Activated naive CD4-positive, alpha-beta T cell treated with anti-CD3 and anti-CD28 coated beads for 36 hours (primary cell): ENCODE measurements at places on chromosomes 2 and 18. TPM values are rescaled to one million over a fixed set of nuclear protein-coding genes. Genes with fewer than 3 reads are reported as not detected.

- no peak overlapping the region for H3K27ac ChIP-seq
- no peak overlapping the region for H3K4me3 ChIP-seq
- H3K36me3 ChIP-seq, result no peaks in the 10 kb centered on the region
- no peaks in the 10 kb centered on the region for H3K4me1 ChIP-seq
- no peaks in the 10 kb centered on the region for H3K27me3 ChIP-seq
- no peak for DNase-seq
Observed at GRCh38 chr2:145066856-145067548, 547.1 kb upstream of the ZEB2 start.

GRCh38 chr2:41933046-41933420 is 114.8 kb upstream of the PKDCC start:
- H3K27ac ChIP-seq, result no peak overlapping the region
- DNase-seq, result no peak
- no peaks in the 10 kb centered on the region for H3K36me3 ChIP-seq
- no peaks in the 10 kb centered on the region for H3K27me3 ChIP-seq

DNA sequence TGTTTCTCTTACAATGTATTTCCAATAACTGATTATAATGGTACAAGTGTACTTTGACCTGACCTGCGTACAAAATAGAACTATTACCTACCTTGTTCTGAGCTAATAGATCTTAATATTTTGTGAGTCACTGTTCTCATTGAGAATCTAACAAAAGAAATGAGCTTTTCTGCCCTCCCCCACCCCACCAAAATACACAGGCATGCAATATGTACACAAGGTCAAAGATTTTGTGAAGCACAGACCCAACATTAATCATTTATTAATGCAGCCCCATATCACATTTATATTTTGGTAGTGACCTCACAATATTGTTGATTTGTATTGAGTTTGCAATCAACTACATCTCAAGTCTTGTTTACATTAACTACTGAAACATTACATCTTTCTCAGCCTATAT is 86.5 kb downstream of the CDH20 start:
- no peaks in the 10 kb centered on the region for H3K4me1 ChIP-seq
- H3K27me3 ChIP-seq, result no peaks in the 10 kb centered on the region
- DNase-seq, result no peak
- no peaks in the 10 kb centered on the region for H3K36me3 ChIP-seq
- no peak overlapping the region for H3K27ac ChIP-seq

- no peak overlapping the region for H3K4me3 ChIP-seq
- H3K27ac ChIP-seq, result no peak overlapping the region
- no peaks in the 10 kb centered on the region for H3K36me3 ChIP-seq
- no peaks in the 10 kb centered on the region for H3K4me1 ChIP-seq
- DNase-seq, result no peak
Observed at GRCh38 chr18:40984856-40985255, 970.2 kb upstream of the PIK3C3 start.

- no peak overlapping the region for H3K27ac ChIP-seq
- no peaks in the 10 kb centered on the region for H3K36me3 ChIP-seq
- DNase-seq, result no peak
- H3K4me1 ChIP-seq, result no peaks in the 10 kb centered on the region
- peaks cover 11% of the 10 kb centered on the region for H3K27me3 ChIP-seq
- H3K4me3 ChIP-seq, result no peak overlapping the region
Observed at GRCh38 chr18:61637319-61637718, 255.5 kb downstream of the RNF152 start.

GRCh38 chr2:121521359-121521758 is 9.3 kb upstream of the RNU4ATAC start:
- H3K27ac ChIP-seq, result no peak overlapping the region
- no peak for DNase-seq
- H3K4me1 ChIP-seq, result peaks cover 11% of the 10 kb centered on the region
- peaks cover 31% of the 10 kb centered on the region for H3K36me3 ChIP-seq

DNA sequence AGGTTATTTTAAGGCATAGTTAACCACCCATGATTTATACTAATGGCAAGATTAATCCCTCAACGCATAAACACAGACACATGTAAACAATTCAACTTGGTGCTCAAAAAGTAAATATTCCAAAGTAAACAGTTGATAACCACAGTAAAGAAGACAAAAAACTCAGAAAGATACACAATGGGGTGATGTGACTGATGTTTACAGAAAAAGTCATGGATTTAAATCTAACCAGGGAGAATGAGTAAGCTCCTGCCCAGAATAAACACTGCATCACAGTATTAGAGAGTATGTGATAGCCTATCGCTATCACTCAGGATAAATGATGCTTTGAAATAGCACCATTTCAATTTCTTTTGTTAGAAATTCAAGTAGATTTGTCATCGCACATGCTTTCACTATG is 49.3 kb downstream of the HIBCH start:
- H3K27ac ChIP-seq, result no peak overlapping the region
- DNase-seq, result no peak
- H3K4me3 ChIP-seq, result no peak overlapping the region
- peaks cover 21% of the 10 kb centered on the region for H3K36me3 ChIP-seq
- H3K27me3 ChIP-seq, result no peaks in the 10 kb centered on the region

- H3K36me3 ChIP-seq, result no peaks in the 10 kb centered on the region
- H3K4me1 ChIP-seq, result no peaks in the 10 kb centered on the region
- H3K4me3 ChIP-seq, result no peak overlapping the region
- no peak for DNase-seq
Observed at GRCh38 chr18:55300421-55300935, 287.5 kb downstream of the TCF4 start.

DNA sequence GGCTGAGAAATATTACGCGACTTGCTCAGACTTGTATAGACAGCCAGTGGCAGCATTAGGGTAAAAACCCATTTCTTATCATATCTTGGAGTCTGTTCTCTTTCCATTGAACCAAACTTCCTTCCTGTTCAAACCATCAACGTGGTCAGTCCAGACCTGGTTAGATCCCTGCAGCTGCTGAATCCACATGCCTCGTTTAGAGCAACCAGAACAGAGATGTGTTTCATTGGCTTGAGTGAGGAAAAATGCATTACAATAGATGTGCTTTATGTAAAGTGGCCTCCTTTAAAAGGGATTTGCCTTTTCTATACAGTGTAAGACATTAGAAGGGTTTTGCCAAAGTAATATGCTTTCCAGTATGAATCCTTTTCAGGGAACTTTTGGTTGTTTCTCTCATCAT is 232.4 kb downstream of the MEIS1 start:
- DNase-seq, result no peak
- H3K4me3 ChIP-seq, result no peak overlapping the region
- H3K27me3 ChIP-seq, result peaks cover 4% of the 10 kb centered on the region
- H3K36me3 ChIP-seq, result no peaks in the 10 kb centered on the region
- H3K4me1 ChIP-seq, result no peaks in the 10 kb centered on the region

DNA sequence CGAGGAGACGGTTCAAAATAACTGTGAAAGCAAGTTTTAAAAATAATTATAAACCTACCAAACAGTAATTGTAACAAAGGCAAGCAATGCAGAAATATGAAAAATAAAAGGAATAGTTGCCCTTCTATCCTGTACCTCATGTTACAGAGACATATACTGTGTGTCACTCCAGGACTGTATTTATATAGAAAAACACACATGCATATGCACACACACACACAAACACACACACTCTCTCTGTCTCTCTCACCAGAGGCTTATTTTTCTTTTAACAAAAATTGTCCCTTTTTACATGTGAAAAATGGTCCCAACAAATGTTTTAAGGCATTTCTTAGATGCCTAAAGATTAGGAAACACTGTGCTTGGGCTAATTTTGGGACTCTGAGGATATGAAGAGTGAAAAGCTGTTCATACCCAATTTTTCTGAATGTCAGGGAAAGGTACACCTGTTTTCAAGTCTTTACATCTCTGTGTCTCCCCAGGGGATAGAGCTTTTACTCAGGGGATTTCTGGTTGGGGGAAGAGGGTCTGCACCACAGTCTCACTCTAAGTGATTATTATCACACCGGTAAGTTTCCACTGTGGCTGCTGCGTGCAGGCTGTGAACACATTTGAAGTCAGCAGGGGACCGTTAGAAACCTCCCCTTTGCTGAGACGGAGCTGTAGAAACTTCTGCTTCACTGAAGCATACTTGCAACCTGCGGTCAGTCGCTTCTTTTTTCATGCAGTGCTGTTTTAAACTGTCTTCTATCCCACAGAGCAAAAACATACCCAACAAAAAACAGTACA is 51.4 kb upstream of the SPAG16 start:
- H3K27ac ChIP-seq, result peak overlapping the region; percentile 51
- DNase-seq, result peak; percentile 15
- H3K4me1 ChIP-seq, result peaks cover 11% of the 10 kb centered on the region
- peaks cover 21% of the 10 kb centered on the region for H3K27me3 ChIP-seq

GRCh38 chr2:234051374-234052070 is 1.0 kb downstream of the SPP2 start:
- peaks cover 5% of the 10 kb centered on the region for H3K4me1 ChIP-seq
- no peak overlapping the region for H3K4me3 ChIP-seq
- no peaks in the 10 kb centered on the region for H3K27me3 ChIP-seq
- no peak overlapping the region for H3K27ac ChIP-seq
- DNase-seq, result no peak
- H3K36me3 ChIP-seq, result no peaks in the 10 kb centered on the region

GRCh38 chr2:192122141-192122540 is 72.6 kb downstream of the TMEFF2 start:
- no peaks in the 10 kb centered on the region for H3K36me3 ChIP-seq
- peaks cover 9% of the 10 kb centered on the region for H3K27me3 ChIP-seq
- no peak overlapping the region for H3K27ac ChIP-seq
- no peaks in the 10 kb centered on the region for H3K4me1 ChIP-seq
- no peak overlapping the region for H3K4me3 ChIP-seq

- H3K27ac ChIP-seq, result no peak overlapping the region
- no peak for DNase-seq
- H3K36me3 ChIP-seq, result no peaks in the 10 kb centered on the region
- peaks cover 5% of the 10 kb centered on the region for H3K27me3 ChIP-seq
- H3K4me1 ChIP-seq, result no peaks in the 10 kb centered on the region
Observed at GRCh38 chr18:68608851-68609490, 105.9 kb downstream of the TMX3 start.

- no peak overlapping the region for H3K4me3 ChIP-seq
- no peak for DNase-seq
- no peak overlapping the region for H3K27ac ChIP-seq
Observed at GRCh38 chr18:59008302-59008974, 131.2 kb upstream of the SEC11C start.

DNA sequence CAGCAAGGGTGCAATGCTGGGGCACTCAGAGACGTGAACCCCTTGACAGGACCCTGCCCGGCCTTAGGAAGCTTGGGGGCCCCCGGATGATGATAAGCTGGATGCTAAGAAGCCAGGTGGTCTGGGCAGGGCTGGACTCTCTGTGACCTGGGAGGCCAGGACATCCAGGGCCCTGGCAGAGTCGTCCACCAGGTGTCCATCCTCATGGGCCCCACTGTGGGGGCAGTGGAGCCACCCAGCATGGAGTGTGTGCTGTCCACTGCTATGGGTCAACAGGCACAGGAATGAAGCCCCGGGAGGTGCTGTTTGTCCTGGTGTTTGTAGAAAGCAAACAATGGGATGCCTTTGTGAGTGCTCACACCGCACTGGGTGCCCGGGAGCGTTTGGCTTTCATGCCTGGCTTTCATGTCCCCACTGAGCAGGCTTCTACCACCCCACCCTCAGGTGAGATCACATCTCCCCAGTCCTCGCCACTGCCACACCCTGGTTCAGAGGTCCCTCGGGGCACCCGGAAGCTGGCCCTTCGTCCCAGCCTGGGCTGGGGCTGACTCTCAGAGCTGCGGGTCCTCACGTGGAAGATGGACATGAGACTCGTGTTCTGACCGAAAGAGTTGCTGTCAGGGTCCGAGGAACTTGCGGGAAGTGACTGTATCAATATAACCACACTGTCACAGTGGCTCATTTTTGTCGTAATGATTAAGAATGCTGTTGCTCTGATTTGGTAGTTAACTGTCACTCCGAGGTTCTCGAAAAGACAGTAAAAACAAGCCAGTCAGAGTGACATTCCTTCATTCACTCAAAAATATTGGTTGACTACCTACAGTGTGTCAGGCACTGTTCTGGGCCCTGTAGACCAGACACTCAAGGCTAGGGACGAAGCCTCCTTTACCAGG is 53.3 kb downstream of the INHBB start:
- peaks cover 7% of the 10 kb centered on the region for H3K27me3 ChIP-seq
- DNase-seq, result no peak
- no peaks in the 10 kb centered on the region for H3K36me3 ChIP-seq
- H3K27ac ChIP-seq, result no peak overlapping the region
- no peak overlapping the region for H3K4me3 ChIP-seq

- H3K4me1 ChIP-seq, result peaks cover 71% of the 10 kb centered on the region
- peak overlapping the region; percentile 83 for H3K4me3 ChIP-seq
- peak overlapping the region; percentile 100 for H3K27ac ChIP-seq
- peak; percentile 57 for DNase-seq
- H3K27me3 ChIP-seq, result no peaks in the 10 kb centered on the region
Observed at GRCh38 chr18:79524181-79525078, 128.7 kb downstream of the NFATC1 start.

- H3K27ac ChIP-seq, result no peak overlapping the region
- DNase-seq, result no peak
- peaks cover 2% of the 10 kb centered on the region for H3K27me3 ChIP-seq
Observed at GRCh38 chr2:46779447-46779941, 136.1 kb downstream of the MCFD2 start.

DNA sequence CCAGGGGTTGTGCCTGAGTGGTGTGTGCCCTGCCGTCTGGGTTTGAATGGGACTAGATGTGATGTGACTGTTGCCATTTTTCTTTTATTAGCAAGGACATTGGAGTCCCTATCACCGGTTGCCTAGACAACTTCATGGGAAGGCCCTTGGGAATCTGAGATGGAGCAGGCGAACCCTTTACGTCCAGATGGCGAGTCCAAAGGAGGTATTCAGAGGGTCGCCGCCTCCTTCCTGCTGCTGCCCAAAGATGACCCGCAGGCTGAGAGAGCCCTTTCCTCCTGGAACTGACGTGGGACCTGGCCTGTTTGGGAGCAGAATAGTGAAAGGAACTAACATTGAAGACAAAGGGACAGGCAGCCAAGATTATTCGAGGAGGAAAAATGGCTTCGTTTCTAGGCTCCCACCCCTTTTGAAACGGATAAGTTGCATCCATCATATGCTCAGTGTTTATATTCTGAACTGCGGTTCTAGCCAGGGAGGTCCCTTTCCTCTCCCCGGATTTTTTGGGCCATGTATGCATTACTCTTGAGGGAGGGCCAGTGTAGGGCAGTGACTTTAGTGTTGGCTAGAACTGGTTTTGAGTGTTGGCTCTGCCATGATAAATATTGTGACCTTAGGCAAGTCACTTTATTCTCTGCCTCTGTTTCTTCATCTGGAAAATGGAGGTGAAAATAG is 673 bp downstream of the CENPO start:
- peak; percentile 30 for DNase-seq
- peaks cover 40% of the 10 kb centered on the region for H3K4me1 ChIP-seq
- H3K27ac ChIP-seq, result peak overlapping the region; percentile 99
- H3K4me3 ChIP-seq, result peak overlapping the region; percentile 97
- H3K27me3 ChIP-seq, result no peaks in the 10 kb centered on the region
- H3K36me3 ChIP-seq, result peaks cover 45% of the 10 kb centered on the region

GRCh38 chr2:200470230-200470629 is 39.6 kb downstream of the KCTD18 start:
- H3K27ac ChIP-seq, result no peak overlapping the region
- H3K4me3 ChIP-seq, result no peak overlapping the region
- peaks cover 2% of the 10 kb centered on the region for H3K36me3 ChIP-seq
- no peak for DNase-seq
- H3K27me3 ChIP-seq, result no peaks in the 10 kb centered on the region
- peaks cover 46% of the 10 kb centered on the region for H3K4me1 ChIP-seq

The ST3GAL5 gene
- 9.5 TPM for total RNA-seq

The MYOM1 gene
- total RNA-seq, result 0.41 TPM

The SERPINB13 gene
- not detected for total RNA-seq

The GKN1 gene
- not detected for total RNA-seq

The SFTPB gene
- not detected for total RNA-seq

The PRKAG3 gene
- total RNA-seq, result not detected

The CCDC148 gene
- total RNA-seq, result not detected

The ZNF521 gene
- total RNA-seq, result not detected

The KLHL41 gene
- total RNA-seq, result not detected
